ENCODE measurements at places on chromosomes 6 and 20. TPM values are rescaled to one million over a fixed set of nuclear protein-coding genes. Genes with fewer than 3 reads are reported as not detected.
A peak's percentile ranks its signal among the peaks of the same experiment; 100 is the strongest.

GRCh38 chr20:63421094-63421692, 51.3 kb downstream of the KCNQ2 start:
- no peak for DNase-seq

The BNIP5 gene
- not detected for total RNA-seq

DNA sequence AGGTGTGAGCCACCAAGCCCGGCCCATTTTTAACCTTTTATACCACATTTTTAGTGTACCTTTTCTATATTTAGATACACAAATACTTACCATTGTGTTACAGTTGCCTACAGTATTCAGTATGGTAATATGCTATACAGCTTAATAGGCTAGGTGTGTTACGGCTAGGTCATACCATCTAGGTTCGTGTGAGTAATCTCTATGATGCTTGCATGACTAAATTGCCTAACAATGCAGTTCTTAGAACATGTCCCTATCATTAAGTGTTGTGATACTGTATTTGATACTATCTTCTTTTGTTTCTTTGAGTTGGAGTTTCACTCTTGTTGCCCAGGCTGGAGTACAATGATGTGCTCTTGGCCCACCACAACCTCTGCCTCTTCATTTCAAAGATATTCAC, 387.7 kb upstream of the SASH1 start:
- DNase-seq, result no peak

The AGPAT1 gene
- 40.4 TPM for total RNA-seq

DNA sequence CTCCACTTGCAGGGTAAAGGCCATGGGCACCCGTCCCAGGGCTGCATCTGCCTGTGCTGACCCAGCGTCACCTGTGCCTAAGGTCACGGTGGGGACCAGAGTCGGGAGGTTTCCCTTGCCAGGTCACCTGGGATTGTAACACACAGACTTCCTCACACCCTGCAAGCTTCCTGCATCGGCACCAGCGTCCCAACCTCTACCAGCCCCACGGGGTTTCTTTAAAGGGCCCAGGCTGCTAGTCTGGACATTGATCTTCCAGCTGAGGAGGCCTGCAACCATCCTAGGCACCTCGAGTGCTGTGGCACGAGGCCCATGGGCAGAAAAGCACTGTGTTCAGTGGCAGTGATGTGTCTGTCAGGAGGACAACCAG, 12.6 kb downstream of the ACSS1 start:
- no peak for DNase-seq

GRCh38 chr6:96436398-96436797, 85.2 kb upstream of the UFL1 start:
- DNase-seq, result no peak

DNA sequence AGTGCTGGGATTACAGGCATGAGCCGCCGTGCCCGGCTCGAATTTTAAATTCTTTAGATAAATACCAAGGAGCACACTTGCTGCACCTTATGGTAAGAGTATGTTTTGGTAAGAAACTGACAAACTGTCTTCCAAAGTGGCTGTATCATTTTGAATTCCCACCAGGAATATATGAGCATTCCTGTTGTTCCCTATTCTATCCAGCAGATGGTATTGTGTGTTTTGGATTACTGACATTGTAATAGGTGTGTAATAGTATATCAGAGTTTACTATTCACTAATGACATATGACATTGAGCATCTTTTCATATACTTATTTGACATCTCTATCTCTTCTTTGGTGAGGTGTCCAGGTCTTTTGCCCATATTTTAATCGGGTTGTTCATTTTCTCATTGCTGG, 40.5 kb downstream of the TGM6 start:
- no peak for DNase-seq

- DNase-seq, result peak; percentile 69
These were observed 102.1 kb downstream of the TMEM242 start for GRCh38 chr6:157221049-157221816.

The GHRH gene
- not detected for total RNA-seq

DNA sequence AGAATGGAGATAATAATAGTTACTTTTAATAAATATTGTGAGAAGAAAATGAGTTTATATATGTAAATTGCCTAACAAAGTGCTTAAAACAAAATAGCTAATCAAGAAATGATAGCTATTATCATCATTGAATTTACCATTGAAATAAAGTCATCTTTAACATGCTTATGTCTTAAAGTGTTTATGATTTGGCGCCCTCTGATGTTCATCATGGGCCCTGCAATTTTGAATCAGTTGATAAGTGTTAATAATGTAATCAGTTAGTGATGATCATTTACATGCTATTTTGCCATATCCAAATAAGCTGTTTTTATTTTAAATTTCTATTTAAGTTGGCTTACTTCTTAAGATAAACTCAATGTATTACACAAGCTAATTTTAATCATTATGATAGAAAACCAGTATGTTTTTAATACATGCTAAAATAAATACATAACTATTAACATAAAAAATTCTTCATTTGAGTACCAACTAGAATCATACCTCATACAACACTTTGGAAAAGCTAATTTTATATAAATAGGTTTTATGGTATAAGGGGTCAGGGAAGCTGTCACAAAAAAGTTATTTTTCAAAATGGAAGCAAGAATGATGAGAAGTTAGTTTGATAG, 39.2 kb upstream of the TPD52L1 start:
- peak; percentile 43 for DNase-seq

Measured in HepG2 (cell line).